ENCODE measurements at places on chromosomes 16 and 17.

DNA sequence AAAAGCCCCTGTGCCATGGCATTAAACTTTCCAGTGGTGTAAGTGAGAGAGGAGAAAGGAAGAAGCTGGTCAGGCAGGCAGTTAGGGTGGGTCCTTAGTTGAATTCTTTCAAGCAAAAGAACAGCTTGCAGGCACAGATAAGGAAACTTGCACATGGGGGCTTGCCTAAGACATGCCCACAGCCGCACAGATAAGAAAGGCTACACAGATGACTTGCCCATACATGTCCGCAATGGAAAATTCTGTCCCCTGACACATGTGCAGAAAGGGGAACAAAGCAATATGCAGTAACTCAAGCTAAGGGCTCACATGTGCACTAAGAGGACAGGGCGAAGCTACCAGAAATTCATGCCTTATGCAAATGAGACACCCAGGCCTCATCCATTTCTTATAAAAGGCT lies 69.9 kb downstream of the GSG1L start:
- DNase-seq, result no peak

DNA sequence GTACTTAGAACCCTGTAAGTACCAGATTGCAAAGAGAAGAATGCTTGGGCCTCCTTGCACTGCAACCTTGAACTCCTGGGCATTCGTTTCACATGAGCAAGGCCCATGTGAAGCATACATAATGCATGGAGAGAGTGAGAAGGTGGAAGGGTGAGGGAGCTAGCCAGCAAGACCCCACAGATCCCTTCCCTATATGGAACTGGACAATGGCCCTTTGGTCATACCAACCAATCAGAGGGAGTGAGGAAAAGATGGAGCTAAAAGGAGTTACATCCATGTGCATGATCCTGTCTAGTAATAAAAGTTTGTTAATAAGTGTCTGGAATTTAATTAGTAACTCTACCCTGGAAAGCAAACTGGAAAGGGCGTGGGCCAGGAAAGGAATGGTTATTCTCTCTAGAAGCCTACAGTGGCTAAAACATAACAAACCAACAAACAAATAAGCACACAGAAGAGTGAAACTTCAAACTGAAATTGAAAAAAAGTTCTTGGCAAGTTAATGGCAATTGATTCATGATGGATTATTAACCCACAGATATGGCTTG lies 29.6 kb downstream of the DNAH3 start:
- no peak for DNase-seq

DNA sequence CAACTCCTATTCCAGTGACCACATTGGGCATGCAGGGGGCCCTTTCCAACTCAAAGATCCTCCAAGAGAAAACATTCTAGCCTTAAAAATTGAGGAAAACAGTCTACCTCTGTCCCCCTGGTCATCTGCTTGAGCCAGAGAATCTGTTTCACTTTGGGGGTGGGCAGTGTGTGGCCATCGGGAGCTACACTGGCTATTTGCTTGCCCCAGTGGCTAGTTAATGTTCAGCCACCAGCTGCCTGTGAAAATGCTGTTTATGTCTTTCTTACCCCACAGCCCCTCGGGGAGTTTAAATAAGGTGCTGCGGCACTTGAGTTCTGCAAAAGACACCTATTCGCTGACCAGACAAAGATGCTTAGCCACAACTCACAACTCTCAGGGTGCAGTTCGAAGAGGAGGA lies 43.4 kb downstream of the GNAO1 start:
- no peak for DNase-seq

DNA sequence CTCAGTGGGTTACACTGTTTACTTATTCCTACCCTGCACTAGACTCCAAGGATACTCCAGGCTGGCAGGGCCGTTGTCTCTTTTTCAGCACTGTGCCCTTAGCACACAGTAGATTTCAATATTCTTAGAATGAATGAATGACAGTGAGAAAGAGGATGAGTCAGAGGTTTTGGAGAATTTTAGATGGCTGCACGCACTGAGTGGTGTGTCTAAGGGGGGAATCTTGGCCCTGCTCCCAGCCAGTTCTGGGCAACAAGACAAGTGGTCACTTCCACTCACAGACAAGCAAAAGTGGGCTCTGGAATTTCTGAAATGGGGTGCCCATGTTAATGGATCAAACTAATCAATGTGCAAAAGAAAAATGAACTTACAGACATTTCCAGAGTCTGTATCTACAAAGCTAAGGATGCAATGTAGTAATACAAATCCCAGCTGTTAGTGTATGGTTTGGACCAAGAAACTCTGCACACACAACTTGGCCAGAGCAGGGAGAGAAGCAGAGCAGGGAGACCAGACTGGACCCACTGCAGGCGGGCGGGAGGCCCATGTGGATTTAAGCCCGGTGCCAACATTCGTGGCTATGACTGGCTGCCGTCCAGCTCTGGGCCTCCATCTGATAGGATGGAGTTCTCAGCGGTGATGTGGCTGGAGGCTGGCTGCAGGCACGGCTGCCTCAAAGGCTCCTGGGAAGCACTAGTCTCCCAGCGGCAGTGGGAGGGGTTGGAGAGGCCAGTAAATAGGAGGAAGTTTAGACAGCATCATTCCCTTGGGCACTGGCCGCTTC lies 95.6 kb upstream of the CDYL2 start:
- no peak for DNase-seq

- DNase-seq, result no peak
Observed at GRCh38 chr16:86040496-86040895, 141.5 kb downstream of the IRF8 start.

GRCh38 chr17:72046643-72047612 lies 73.9 kb upstream of the SOX9 start:
- no peak for DNase-seq

DNA sequence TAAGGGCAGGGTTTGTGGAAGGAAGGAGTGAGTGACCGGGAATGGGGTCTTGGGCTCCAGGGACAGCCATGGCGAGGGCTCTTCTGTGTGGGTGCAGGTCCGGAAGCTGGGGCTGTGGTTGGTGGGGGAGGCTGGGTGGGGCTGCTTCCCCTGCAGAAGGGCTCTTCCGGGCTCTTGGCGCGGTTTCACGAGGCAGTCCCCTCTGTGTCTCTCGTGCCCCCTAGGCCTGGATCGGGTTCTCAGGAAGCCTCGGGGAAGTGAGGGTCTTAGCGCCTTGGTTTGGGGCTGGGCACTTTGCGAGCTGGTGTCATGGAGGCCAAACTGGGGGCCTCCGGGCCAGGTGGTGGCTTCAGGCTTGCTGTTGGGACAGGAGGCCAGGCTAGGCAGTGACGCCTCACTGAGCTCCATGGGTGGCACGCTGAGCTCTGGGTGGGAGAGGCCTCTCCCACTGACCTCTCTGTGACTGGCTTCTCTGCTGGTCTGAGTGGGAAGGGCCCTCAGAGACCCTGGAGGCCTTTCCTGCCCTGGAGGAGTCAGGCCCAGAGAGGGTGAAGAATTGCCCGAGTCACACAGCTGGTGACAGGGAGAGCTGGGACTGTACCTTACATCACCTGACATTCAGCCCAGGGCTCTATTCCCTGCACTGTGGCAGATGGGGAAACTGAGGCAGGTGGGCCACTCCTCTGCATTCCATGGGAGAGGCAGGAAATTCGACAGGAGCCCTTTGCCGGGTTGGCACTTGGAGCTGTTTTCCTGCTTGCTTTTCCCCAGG lies 8.2 kb downstream of the ADCY7 start:
- DNase-seq, result peak; percentile 33

DNA sequence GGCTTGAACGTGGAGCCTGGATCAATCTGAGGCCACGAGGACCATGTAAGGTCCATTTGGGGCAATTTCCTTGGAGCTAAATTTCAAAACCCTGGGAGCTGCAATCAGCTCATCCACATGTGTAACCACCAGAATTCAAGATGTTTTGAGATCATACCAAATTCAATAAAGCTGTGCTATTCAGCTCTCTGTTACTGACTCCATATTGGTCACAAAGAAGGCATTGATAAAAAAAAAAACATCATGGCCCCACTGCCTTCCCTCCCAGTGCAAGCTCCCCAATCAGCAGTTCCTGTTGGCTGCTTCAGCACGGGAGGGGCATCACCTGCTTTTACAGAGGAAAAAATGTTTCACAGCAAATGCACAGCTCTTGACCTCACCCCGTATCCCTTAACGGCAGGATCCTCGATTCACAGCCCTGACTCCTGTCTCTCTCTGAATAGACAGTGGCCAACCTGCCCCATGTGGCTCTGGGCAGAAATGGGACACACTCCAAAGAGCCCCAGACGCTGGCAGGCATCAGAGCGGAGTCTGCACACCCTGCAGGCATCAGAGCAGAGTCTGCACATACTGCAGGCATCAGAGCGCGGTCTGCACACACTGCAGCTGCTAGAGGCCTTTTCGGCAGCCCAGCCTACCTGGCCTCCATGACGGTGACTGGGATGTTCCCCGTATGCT lies 37.1 kb downstream of the FANCA start:
- DNase-seq, result no peak

DNA sequence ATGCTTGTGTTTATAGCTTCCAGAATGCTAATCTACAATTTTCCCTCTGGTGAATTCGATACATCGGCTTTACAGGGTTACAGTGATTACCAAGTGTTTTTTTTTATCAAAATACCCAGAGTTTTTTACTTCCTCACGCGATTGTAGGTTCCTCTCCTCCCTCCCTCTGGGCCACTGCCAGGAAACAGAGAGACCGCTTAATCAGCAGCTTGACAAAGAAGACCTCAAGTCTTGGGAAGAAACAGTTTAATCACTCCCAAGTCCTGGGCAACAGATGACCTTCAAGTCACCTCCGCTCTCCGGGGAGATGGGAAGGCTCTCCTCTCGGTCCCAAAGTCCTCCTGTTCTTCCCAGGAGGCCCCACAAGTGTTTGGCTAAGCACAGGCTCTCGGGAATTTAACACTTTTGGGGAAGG lies 23.5 kb downstream of the SMTNL2 start:
- DNase-seq, result no peak

GRCh38 chr16:11670171-11671131 lies 2.2 kb downstream of the SNN start:
- DNase-seq, result no peak

DNA sequence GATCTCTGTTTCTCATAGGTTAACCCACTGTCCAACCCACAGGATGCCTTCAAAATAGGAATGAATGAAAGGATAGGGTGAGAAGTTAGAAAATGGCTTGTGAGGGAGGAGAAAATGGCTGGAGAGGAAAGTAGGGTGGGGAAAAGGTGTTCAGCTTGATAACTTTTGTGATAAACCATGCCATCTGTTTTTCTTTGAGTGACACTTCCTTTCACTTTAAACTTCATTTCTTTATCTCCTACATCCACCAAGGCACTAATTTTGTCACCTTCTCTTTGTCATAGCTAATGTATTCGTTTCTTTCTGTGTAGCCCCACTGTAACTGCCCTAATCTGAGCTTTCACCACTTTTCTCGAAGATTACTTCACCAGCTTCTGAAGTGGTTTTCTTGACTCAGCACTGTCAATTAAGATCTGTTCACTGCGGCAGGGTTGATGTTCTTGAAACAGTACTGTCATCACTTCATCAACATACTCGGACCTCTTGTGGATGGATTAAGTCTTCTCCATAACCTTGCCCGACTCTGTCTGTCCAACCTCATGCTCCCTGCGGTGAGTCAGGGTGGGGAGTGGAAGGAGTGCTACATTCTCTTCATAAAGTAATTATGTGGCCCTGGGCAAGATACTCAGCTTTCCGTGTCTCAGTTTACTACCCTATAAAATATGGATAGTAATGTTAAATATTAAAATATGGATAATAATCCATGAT lies 5.5 kb upstream of the KRT10 start:
- DNase-seq, result no peak

DNA sequence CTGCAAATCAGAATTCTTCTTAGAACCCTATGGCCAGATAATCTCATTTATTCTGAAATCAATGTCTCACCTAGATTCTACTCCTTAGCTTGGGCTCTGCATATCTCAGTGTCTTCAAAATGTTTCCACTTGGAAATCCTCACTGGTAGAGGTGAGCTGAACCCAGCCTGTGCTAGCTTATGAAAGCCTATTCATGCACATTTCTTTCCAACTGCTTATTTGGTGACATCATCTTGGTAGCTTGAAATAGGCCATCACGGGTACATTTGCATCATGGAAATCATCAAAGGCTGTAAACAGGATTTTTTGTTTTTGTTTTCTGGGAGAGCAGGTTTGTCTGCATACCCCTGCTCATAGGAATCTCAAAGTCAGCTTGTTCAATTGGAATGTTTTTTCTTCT lies 130.8 kb downstream of the KCNJ18 start:
- no peak for DNase-seq

Measured in stimulated activated CD8-positive, alpha-beta memory T cell treated with anti-CD3 and anti-CD28 coated beads, Interleukin-4, amount 100 ng/mL, for 1 hour (primary cell).